ENCODE measurements at places on chromosomes 2 and 18. TPM values are rescaled to one million over a fixed set of nuclear protein-coding genes. Genes with fewer than 3 reads are reported as not detected.

DNA sequence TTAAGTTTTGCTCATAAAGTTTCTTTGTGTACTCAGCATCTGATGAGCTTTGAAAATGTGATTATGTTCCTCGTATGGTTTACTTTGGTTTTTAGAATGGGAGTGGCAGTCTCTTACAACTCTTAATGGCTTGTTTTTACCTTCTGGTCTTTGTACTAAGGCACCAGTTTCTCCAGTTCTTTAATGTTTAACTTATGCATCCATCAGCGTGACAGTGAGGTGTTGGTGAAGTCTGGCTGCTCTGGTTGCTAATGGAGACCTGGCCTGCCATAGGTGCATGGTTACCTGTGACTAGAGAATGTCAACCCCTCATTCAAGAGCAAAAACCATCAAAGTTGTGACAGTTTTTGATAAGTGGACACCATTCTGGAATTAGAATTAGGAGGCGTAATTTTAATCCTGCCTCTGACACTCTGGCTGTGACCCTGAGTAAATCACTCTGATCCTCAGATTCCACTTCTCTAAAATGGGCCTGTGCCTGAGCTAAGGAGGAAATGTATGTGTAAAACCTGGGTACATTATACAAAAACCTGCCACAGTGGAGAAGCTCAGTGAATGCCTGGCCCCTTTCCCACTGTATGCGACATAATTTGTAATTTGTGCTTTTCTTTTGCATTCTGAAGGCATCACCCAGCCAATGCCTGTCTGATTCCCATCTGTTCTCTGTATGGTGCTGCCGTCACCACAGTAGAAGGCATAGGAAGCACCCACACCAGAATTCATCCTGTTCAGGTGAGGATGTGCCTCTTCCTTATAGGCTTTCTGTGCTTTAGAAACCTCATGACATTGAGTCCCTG lies 11.2 kb downstream of the AOX1 start:
- no peak for DNase-seq
- no peak overlapping the region for H3K27ac ChIP-seq
- H3K4me3 ChIP-seq, result no peak overlapping the region

DNA sequence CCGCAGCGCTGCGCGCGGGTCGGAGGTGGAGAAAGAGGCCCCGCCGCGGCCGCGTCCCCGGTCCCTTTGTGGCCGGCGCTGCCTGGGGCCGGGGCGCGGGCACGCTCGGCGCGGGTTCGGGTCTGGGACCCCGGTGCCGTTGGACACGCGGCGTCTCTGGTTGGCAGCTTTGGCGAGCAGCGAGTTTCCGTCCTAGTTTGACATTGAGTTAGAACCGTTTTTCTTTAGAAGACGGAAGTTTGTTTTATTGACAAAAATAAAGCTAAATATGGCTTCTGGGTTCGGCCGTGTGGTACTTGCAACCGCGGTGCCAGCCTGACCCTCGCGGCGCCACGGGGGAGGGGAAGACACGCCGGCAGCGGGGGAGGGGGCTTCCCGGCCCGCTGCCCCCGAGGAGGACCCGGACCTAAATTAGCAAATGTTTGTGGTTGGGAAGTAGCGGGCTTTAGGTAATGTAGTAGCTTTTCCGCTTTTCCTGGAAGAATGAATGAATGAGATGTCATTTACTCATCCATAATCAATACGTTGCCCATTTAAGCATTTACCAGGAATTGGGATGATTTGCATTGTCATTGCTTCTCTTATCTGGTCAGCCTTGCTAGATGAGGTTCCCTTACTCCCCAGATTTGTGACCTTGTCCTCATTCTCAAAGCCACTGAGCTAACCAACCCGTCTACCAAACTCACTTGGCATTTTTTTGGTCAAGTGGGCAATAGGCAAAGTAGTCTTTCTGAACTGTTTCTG lies 530 bp downstream of the GALNT1 start:
- H3K27me3 ChIP-seq, result no peaks in the 10 kb centered on the region
- DNase-seq, result no peak
- peaks cover 14% of the 10 kb centered on the region for H3K4me1 ChIP-seq
- H3K27ac ChIP-seq, result peak overlapping the region; percentile 50

DNA sequence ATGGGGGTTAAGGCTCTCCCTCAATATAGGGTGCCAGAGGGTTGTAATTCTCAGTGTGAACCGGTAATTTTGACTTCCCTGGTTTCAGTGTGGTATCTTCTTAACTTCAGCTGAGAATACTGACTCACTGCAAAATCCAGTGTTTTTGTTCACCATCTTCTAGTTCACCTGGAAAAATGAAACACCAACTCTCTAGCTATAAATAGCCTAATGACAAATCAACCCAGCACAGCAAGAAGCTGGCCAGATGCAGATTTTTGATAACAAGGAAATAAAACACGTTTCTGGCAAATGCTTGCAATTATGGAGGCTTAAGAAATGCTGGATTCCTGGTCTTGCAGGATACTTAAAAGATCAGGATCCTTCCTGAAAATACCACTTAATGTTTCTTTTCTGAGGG lies 192.3 kb downstream of the CLIP4 start:
- H3K36me3 ChIP-seq, result no peaks in the 10 kb centered on the region
- no peak overlapping the region for H3K27ac ChIP-seq
- peaks cover 11% of the 10 kb centered on the region for H3K4me1 ChIP-seq
- no peak for DNase-seq
- no peak overlapping the region for H3K4me3 ChIP-seq

DNA sequence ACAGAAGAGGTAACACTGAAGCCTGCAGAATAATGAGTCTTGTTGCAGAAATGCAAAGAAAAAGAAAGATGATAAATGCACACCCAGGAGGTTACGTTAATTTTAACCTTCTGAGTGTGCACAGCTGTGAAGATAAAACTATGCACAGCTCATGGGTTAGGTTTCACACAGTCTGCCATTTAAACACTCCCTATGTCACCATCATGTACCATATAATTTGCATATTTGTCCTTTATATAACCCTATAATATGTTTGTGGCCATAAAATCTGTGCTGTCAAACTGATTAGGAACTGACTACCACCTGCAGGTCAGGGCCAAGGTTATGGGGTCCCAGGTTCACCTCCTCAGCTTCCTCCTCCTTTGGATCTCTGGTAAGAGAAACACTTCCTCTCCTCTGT lies 205.5 kb downstream of the RPIA start:
- H3K27me3 ChIP-seq, result no peaks in the 10 kb centered on the region
- H3K27ac ChIP-seq, result no peak overlapping the region
- DNase-seq, result no peak
- H3K4me3 ChIP-seq, result no peak overlapping the region

- no peak overlapping the region for H3K27ac ChIP-seq
- no peaks in the 10 kb centered on the region for H3K4me1 ChIP-seq
- no peaks in the 10 kb centered on the region for H3K36me3 ChIP-seq
- H3K27me3 ChIP-seq, result no peaks in the 10 kb centered on the region
Measured at GRCh38 chr18:62399781-62400308, 74.7 kb downstream of the TNFRSF11A start.

- no peak overlapping the region for H3K27ac ChIP-seq
- no peaks in the 10 kb centered on the region for H3K27me3 ChIP-seq
- peaks cover 25% of the 10 kb centered on the region for H3K4me1 ChIP-seq
- no peak overlapping the region for H3K4me3 ChIP-seq
- no peaks in the 10 kb centered on the region for H3K36me3 ChIP-seq
- no peak for DNase-seq
Measured at GRCh38 chr2:20369366-20369765, 18.7 kb upstream of the PUM2 start.

GRCh38 chr2:14778015-14778414 lies 145.5 kb downstream of the LRATD1 start:
- no peak overlapping the region for H3K27ac ChIP-seq
- no peak for DNase-seq
- no peaks in the 10 kb centered on the region for H3K27me3 ChIP-seq

- peak overlapping the region; percentile 89 for H3K27ac ChIP-seq
- peaks cover 4% of the 10 kb centered on the region for H3K36me3 ChIP-seq
- DNase-seq, result peak; percentile 92
- no peak overlapping the region for H3K4me3 ChIP-seq
- H3K4me1 ChIP-seq, result peaks cover 12% of the 10 kb centered on the region
Measured at GRCh38 chr2:214737188-214737587, 72.3 kb downstream of the BARD1 start.

DNA sequence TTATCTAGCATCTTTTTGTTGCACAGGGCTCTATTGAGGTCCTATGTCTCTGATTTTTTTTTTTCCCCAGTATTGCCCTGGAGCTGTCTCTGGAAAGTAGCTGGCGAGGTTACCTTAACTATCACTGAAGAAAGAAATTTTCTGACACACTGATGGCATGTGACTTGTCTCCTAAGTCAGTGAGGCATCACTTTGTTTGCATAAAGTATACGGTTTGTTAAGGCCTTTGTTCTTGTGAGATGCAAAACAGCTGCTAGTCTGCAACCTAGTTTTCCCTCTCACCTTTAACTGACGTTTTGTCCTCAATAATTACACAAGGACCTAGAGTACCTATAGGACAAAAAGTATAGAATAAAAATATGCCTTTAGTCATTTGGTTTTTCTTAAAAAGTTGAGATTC lies 41.8 kb downstream of the UBXN4 start:
- no peak overlapping the region for H3K27ac ChIP-seq
- no peak overlapping the region for H3K4me3 ChIP-seq
- H3K4me1 ChIP-seq, result no peaks in the 10 kb centered on the region
- H3K36me3 ChIP-seq, result peaks cover 4% of the 10 kb centered on the region
- DNase-seq, result no peak
- H3K27me3 ChIP-seq, result no peaks in the 10 kb centered on the region

DNA sequence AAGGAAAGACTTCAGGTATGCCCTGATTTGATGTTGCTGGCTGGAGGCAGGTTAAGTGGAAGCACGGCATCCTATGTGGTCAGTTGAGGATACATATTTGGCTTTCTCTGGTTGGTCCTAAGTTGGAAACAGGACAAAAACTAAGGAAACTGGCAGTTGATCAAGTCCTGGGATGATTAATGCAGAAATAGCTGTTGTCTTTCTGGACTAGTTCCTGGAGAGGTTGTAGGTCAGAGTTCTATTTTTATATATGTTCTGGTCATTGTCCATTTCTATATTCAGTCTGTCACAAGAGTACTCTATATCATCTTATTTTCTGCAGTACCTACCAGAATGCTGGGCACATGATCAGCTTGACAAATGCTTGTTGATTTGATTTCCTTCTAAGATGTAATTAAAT lies 4.0 kb upstream of the SLC35F5 start:
- H3K27ac ChIP-seq, result no peak overlapping the region
- H3K36me3 ChIP-seq, result no peaks in the 10 kb centered on the region
- no peak overlapping the region for H3K4me3 ChIP-seq
- DNase-seq, result no peak
- no peaks in the 10 kb centered on the region for H3K4me1 ChIP-seq
- no peaks in the 10 kb centered on the region for H3K27me3 ChIP-seq

- no peak overlapping the region for H3K27ac ChIP-seq
- H3K36me3 ChIP-seq, result no peaks in the 10 kb centered on the region
- no peak for DNase-seq
- no peak overlapping the region for H3K4me3 ChIP-seq
- H3K4me1 ChIP-seq, result no peaks in the 10 kb centered on the region
- no peaks in the 10 kb centered on the region for H3K27me3 ChIP-seq
Measured at GRCh38 chr18:36535202-36535935, 237.9 kb downstream of the FHOD3 start.

DNA sequence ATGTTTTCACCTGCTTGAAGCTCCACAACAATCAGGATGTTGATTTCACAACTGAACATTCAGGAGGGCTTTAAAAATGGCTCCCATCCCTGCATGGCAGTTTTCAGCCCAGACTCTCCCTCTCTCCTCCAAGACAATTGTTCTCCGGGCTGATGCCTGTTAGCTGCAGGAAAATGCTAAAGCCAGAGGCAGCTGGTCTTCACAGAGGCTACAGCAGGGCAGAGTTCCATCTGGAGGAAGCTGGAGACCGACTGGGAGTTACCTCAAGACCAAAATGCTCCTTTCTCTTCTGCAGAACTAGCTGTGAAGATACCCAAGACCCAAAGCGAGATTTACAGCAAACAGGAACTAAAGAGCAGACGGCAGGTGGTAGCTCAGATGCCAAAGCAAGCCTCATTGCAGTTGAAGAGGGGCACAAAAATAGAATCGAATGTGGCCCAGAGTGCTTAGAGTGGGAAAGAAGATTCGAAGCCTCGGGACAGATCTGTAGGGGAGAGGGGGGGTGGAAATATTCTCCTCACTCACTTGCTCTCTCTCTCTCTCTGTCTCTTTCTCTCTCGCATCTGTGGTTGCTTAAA lies 423.6 kb downstream of the ZNF521 start:
- no peak overlapping the region for H3K27ac ChIP-seq
- no peak overlapping the region for H3K4me3 ChIP-seq
- H3K36me3 ChIP-seq, result no peaks in the 10 kb centered on the region
- H3K27me3 ChIP-seq, result no peaks in the 10 kb centered on the region
- H3K4me1 ChIP-seq, result no peaks in the 10 kb centered on the region

DNA sequence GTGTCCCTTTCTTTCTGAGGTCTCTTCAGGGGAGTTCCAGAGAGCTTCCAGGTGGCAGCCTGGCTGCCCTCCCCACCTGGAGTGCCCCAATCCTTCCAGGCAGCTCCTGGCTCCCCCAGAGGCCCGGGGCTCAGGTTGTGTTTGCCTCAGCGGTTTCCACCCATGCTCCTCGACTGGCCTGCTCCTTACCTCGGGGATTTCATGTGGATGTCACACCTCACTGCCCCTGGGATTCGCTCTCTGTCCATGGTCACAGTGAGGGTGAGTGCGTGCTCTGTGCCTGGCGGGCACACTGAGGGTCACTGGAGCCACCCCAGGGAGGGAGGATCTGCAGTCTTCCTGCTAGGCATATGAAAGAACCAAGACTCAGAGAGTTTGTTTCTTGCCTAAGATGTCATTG lies 2.1 kb upstream of the TOGARAM2 start:
- no peaks in the 10 kb centered on the region for H3K27me3 ChIP-seq
- H3K36me3 ChIP-seq, result no peaks in the 10 kb centered on the region
- no peak overlapping the region for H3K4me3 ChIP-seq
- H3K27ac ChIP-seq, result no peak overlapping the region
- no peaks in the 10 kb centered on the region for H3K4me1 ChIP-seq

FLACC1 gene
- not detected for polyA plus RNA-seq

PECR gene
- polyA plus RNA-seq, result 22.4 TPM

CACNB4 gene
- 8.9 TPM for polyA plus RNA-seq

MLPH gene
- not detected for polyA plus RNA-seq

CCDC141 gene
- 3.7 TPM for polyA plus RNA-seq

SERPINB13 gene
- polyA plus RNA-seq, result not detected

STRN gene
- polyA plus RNA-seq, result 6.4 TPM

NAT8 gene
- polyA plus RNA-seq, result not detected

IL1RN gene
- not detected for polyA plus RNA-seq

MC2R gene
- not detected for polyA plus RNA-seq

TEKT4 gene
- polyA plus RNA-seq, result 0.27 TPM
